ENCODE measurements at places on chromosomes 4 and X.

DNA sequence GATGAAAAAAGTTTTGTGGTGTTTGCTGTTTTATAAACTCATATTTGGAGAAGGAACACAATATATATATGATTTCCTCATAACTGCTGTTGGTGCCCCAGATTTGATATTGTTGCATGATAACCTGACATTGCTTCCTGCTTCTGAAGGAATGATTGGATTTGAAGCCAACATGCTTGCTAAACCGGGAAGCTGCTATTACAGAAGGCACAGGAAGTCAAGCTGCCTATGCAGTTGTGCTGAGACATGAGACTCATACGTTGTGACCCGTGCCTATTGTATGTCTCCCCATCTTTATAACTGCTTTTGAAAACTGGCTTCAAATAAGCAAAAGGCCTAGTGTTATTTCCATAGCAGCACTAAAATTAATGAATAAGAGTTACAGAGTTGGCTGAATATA is 32.9 kb downstream of the GAB1 start:
- no peak for DNase-seq

- DNase-seq = no peak
Observed at GRCh38 chr4:126799971-126800574, 832.7 kb upstream of the INTU start.

GRCh38 chr4:37661772-37662171 is 24.4 kb downstream of the RELL1 start:
- no peak for DNase-seq

DNA sequence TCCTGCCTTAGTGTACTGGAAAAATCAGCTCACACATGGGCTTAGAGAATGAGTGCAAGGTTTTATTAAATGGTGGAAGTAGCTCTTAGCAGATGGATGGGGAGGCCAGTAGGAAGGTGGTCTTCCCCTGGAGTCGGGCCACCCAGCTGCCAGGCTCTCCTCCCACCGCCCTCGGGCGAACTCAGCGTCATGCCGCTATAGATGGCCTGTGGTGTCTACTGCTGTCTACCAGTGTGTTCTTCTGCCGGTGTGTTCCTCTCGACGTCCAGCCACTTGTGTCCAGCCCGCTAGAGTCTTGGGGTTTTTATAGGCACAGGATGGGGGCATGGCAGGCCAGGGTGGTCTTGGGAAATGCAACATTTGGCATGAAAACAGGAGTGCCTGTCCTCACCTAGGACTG is 198.7 kb upstream of the NDST3 start:
- no peak for DNase-seq

GRCh38 chr4:91113130-91113706 is 986.0 kb downstream of the CCSER1 start:
- DNase-seq = no peak

DNA sequence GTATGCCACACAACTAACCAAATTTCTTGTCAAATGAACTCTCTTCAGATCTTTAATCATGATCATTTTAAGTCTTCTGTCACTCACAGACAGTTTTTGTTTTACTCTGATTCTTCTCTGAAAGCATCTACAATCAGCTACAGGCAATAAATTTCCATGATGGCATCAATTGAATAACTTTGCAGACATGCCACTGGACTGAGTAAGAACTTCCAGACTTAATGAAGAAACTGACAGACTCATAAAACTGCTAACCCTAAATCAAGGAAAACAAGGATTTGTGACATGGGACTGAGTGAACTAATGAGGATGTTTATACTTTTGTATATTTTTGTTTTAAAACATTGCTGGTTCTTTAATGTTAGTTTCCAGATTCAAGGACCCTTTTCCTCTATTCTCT is 5.5 kb upstream of the PPP1R2C start:
- no peak for DNase-seq

GRCh38 chrX:21698272-21698671 is 40.1 kb upstream of the KLHL34 start:
- no peak for DNase-seq

- DNase-seq = no peak
Observed at GRCh38 chrX:105973387-105973739, 65.2 kb downstream of the SERPINA7 start.

DNA sequence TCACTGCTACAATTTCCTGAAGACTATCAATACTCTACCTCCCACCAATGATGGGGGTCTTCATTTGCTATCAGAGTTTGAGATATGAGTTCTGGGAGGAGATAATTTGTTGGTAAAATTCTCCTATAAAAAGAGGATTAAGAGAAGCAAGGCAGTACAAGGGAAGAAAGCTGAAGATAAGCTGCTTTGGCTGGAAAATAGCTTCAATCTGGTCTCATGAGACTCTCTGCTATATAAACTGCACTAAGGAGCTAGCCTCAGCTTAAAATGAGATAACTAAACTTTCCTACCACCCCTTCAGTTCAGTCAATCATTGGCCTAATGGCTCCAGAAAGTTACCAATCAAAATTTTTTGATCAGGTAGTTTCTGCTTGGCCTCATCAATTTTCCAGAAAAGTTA is 2105.0 kb downstream of the ARAP2 start:
- no peak for DNase-seq

- no peak for DNase-seq
Observed at GRCh38 chr4:20444599-20445337, 193.1 kb downstream of the SLIT2 start.

DNA sequence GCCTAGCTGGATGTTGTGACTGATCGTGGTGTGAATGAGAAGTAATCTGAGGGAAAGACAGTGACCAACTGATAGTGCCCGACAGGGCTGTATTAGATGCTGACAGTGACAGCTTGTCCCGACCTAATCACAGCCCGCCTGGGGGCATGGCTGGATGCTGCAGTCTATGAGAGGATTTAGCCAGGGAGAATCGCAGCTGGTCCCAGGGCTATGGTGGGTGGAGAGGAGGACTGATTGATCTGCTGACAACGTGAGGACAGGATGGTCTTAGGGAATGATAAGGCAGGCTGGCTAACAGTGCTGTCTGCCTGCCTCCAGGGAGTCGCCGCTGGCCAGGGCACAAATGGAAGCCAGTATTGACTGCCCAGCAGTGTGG is 621 bp upstream of the SUV39H1 start:
- DNase-seq = no peak

GRCh38 chr4:1515763-1516162 is 109.5 kb upstream of the NKX1-1 start:
- no peak for DNase-seq

GRCh38 chr4:101145021-101145420 is 202.3 kb downstream of the PPP3CA start:
- DNase-seq = no peak

DNA sequence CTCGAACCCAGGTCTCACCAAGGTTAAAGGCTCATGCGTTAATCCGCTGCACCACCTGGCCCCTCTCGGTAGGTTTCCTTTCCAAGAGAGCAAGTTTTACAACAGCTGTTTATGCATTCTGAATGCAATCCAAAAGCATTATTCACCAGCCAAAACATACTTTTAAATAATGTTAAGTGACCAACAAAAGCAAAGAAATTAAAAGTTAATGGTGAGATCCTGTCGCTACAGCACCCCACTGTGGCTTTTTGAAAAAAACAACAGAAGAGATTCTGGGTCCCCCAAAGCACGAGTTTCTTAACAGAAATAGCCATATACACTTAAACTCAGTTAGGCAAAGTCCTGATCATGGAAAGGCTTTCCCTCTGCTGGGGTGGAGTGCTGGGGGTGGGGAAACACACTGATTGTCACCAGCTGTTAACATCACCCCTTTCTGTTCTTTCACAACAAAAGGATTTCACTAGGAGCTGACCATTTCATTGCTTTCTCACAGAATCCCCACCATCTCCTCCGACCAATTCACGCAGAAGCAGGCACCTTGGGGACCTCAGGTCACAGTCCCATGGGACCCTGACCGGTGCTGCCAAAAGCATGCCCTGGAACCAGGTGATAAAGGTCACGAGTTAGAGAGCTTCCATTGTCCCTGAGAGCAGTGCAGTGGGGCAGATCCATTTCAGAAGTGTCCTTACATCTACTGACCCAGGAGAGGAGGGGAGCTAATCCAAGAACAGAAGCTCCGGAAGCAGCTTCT is 51.2 kb downstream of the ZNF827 start:
- no peak for DNase-seq

DNA sequence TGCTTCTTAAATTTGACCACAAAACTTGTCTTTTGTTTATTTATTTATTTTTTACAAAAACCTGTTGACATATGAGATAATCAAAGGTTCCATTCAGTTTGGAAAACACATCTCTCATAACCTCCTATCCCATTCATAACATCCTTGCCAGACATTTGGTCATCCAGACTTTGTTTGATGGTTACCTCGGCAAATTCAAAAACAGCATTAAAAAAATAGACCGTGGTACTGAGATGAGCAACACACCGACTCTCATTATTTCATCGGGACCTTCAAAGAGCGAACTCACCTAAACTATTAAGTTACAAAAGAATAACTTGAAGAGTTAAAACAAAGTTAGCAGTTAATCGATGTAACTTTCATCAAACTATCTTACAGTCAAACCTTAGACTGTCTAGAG is 85.8 kb upstream of the RPS6KA3 start:
- DNase-seq = no peak

GRCh38 chr4:95204873-95205272 is 343.9 kb downstream of the UNC5C start:
- no peak for DNase-seq

DNA sequence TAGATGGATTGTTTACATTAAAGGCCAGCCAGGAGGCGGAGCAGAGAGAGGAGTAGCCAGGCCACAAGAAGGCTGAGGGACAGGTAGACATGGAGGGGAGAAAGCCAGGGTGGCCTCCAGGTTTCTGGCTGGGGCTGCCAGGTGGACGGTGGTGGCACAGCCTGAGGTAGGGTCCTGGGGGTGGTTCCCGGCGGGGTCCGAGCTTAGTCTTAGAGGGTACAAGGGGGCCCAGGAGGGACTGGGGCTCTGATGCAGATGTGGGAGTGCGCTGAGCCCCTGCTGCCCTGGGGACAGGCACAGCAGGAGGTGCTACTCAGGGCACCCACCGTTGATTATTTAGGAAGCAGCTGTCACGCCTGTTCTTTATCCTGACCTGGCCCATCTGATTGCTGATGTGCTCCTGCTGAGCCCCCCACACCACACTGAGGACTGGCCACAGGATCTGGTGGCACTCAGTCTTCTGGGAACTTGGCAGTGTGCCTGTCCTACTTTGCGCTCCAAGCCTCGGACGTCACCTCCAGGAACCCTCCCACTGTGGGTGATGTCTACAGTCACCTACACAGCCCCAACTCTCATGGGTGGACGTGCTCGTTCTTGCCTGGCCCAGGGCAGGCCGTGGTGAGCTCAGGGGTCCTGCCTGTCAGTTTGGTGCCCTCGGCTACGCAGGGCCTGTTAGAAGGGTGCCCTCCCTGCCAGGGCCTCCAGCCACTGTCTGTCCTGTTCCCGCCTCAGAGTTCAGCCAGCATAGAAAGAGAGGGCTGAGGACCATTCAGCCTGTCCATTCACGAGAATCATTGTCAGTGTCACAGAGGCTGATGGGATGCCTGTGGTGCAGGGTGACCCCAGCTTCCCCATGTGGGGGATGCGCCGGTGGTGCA is 12.0 kb downstream of the WFS1 start:
- no peak for DNase-seq

- DNase-seq = no peak
Observed at GRCh38 chrX:150475461-150475860, 93.0 kb upstream of the MTM1 start.

DNA sequence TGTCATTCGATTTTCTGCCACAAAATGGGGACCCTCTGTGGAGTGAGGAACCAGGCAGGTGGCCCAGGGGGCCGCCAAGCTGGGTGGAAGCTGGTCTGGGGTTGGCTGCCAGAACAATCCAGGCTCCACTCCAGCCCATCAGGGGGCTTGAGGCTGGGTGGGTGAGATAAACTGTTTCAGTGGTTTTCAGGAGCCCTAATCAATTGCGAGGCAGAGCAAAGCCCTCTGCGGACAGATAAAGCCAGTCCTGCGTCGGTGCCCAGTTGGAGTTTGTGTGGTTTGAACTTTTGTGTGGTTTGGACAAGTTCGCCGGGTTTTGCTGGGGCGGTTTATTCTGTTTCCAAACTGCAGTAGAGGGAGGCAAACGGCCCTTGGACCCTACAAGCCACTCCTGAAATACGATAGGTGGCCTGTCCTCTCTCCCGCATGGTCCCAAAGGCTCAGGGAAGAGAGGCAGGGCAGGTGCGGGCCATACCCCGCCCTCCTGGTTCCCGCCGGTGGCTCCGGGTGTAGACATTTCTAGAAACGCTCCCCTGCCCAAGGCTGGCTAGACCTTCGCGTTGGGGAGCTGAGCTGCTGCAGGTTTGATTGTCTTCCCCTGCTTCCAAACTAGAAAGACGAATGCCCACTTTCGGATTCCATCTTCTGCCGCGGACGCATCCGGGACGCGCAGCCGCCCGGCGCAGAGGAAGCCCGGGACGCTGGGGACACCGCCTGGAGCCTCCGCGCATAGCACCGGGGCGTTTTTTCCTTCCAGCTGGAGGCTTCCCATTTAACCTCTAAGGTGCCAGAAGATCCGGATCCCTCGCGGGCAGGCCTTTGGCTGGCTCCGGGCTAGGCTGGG is 169.0 kb upstream of the BCOR start:
- no peak for DNase-seq

DNA sequence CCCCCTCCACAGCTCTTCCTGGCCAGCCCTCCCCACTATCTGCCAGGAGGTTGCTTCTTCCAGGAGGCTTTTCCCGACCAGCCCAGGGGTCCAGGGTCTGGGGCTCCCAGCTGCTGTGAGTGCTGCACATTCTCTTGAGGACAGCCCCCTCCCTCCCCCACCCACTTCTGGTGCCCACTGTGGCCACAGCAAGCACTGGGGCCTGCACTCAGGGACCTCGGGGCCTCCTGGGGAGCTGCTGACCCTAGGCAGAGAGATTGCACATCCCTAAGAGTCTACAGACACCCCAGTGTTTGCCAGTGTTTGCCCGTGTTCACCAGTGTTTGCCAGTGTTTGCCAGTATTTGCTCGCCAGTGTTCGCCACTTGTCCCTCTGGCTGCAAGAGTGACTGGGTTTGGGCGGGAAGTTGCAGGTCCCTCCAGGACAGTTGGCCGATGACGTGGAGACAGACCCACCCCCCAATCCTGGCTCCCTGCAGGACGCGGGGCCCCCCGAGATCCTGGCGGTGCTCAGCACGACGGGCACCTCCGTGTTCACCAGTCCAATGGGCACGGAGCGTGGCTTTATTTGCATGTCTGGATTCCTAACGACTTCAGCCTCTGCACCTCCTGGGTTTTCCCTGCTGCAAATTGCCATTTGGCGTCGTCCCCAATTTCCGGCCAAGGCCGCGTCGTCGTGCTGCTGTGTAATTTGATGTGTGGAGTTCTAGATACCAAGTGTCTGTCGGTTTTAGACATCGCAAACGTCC is 87.5 kb upstream of the NKX1-1 start:
- DNase-seq = no peak
